ENCODE measurements at places on chromosomes 7 and 10.

DNA sequence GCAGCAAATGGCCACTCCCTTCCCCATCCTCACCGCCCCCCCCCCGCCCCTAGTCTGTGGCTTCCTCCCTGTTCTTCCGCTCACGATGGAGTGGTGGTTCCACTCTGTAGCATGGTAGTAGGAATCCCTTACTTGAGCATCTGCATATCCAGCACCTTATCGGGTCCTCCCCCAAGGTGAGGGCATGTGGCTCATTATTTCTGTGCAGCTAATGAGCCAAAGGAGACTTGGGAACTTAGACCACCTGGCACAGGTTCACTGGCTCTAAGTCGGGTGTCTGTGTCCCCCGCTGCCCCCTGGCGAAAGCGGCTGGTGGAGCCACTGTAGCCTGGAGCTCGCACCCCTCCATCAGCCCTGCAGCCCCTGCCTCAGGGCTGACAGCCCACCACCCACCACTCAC lies 22.8 kb upstream of the GPR26 start:
- no peak for DNase-seq

- no peak for DNase-seq
Observed at GRCh38 chr10:97136756-97137155, 49.0 kb downstream of the SLIT1 start.

DNA sequence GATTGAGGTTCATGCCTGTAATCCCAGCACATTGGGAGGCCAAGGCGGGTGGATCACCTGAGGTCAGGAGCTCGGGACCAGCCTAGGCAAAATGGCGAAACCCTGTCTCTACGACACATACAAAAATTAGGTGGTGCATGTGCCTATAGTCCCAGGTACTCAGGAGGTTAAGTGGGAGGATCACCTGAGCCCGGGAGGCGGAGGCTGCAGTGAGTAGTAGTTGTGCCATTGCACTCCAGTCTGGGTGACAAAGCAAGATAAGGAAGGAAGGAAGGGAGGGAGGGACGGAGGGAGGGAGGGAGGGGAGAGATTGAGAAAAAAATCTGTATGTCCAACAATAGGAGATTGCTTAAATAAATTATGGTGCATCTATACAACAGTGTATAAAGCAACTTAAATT lies 13.2 kb downstream of the TLL2 start:
- no peak for DNase-seq

DNA sequence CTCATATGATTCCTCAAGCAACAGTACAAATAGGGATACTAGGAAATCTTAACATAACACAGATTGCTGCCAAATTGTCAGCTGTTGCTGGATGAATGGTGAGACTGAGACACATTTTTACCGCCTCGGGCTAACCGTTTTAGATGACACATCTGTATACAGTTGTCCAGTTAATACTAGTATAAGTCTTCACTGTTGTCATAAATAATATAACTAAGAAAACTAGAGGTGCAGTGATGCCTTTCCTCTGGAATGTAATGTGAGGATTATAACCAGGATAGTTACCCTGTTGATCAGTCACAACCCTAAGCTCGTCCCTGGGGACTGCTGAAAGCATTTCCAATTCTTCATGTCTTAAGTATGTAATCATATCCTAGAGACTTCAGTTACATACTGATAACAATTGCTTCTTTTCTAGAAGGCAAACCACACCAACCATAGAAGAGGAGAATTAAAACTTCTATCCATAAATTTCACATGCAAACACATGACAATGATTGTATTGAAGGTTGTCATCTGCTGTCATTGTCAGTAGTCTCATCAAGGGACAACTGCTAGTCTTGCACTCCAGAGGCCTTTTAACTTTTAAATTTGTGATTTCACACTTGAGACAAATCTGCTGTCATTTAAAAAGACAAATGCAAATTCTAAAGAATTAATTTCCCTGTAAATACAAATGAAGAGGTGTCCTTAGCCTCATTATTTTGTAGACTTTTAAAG lies 100.4 kb upstream of the SEMA3D start:
- no peak for DNase-seq

DNA sequence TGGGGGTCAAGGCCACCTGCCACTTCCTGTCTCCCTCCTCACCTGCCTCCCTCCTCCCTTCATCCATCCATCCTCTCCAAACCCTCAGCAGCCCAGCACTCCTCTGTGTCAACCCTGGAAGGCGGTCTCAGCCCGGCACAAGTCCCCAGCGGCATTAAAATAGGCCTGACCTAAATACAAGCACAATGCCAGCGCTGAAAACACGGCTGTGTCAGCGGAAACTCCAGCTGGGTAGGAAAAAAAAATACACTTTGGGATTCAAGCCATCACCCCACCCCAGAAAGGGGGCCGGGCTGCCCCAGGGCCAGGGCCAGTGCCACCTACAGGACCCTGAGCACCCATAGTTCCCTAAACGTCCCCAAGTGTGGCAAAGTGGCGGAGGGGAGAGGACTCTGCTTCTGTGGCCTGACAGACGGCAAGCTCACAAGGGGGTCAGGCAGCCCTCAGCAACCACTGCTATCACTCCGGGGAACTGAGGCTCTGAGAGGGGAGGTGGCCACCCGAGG lies 22.7 kb upstream of the GTF2IRD1 start:
- no peak for DNase-seq

- DNase-seq: no peak
Observed at GRCh38 chr7:159046300-159046699, 98.4 kb downstream of the VIPR2 start.

GRCh38 chr10:65341323-65341925 lies 1584.4 kb upstream of the LRRTM3 start:
- DNase-seq: no peak

DNA sequence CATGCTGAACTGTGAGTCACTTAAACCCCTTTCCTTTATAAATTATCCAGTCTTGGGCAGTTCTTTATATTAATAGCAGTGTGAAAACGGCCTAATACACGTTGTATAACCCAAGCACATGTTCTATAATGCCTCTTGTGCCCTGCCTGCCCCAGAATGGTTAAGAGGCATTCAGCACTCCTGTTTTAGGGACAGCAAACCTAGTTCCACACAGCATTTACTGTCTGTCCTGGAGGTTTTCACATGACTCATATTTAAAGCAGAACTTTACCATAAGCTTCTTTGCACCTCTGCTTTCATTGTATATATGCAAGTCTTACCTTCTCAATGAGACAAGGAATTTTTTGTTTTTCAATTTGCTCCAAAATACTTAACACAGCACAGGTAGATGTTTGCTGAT lies 144.8 kb downstream of the ICA1 start:
- DNase-seq: no peak

GRCh38 chr7:157409149-157409752 lies 72.4 kb downstream of the DNAJB6 start:
- DNase-seq: no peak

DNA sequence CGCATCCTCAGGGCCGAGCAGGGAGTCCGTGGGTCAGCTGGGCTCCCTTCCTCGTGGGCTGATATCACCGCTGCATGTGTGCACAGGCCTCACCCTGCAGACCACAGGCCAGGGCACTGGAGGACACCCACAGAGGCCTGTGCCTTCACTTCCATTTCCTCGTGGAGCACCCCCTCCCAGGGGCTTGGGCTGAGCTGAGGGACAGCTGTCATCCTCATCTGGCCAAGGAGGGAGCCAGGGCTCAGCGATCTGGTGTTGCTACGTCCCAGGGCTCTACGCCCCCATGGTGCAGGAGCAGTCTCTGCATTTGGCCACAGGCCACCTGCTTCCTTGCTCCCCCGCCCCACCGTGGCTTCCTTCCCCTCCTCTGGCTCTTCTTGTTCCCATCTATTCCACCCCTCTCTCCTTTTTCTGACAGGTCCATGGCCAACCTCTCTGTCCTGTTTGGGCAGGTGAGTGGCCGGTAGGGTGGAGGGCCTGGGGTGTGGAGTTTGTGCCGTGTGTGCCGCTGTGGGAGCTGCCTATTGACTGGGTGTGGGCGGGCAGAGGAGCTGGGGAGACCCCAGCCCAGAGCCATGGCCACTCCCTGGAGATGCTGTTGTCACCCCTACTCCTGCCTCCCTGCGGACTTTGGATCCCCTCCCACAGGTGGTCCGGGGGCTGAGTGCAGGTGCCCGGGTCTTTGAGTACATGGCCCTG lies 8.3 kb upstream of the ASIC3 start:
- no peak for DNase-seq

DNA sequence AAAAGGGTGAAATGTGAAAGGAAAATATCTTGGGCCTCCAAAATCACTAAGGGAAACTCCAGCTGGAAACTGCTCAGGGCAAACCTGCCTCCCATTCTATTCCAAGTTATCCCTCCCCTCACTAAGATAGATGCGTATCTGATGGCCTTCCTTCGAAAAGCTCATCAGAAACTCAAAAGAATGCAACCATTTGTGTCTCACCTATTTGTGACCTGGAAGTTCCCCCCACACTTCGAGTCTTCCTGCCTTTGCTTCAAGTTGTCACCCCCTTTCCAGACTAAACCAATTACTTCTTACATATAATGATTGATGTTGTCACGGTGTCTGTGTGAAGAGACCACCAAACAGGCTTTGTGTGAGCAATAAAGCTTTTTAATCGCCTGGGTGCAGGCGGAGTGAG lies 69.3 kb downstream of the ST8SIA6 start:
- DNase-seq: no peak

DNA sequence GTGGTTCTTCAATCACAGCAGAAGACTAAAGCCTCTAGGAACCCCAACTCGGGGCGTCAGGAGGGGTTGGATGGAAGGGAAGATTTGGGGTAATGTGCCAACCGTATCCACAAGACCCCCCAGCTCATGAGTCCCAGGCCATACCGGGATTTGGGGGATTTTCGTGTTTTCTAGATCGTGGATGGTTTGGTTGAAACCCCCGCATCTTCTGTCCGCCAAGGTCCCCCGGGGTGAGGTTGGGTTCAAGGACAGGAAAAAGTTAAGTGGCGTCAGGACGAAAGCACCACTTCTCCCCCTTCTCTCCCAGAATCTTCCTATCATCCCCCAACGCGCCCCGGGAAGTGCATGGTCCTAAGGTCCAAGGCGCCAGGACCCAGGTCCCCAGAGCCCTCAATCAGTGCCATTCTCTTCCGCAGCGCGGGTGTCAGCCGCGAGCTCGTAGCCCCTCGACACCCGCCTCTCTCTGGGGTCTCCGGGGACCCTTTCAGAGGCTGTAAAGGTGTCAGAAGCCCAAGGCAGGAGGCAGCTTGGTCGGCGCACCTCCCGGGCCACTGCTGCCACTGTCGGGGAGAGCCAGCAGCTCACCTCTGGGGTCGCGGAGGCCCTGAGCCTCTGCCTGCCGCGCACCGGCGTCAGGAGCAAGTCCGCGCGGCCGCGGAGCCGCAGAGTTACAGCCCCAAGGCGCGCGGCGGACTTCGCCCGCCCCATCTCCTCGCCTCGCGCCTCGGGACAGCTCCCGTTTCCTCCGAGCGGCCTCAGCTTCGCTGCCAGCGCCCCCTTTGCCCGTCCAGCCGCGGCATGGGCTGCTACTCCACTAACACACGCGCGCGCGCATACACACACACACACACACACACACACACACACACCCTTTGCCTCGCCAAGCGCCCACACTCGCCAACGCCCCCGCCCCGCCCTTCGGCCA lies 1.5 kb downstream of the MKX start:
- DNase-seq: no peak

DNA sequence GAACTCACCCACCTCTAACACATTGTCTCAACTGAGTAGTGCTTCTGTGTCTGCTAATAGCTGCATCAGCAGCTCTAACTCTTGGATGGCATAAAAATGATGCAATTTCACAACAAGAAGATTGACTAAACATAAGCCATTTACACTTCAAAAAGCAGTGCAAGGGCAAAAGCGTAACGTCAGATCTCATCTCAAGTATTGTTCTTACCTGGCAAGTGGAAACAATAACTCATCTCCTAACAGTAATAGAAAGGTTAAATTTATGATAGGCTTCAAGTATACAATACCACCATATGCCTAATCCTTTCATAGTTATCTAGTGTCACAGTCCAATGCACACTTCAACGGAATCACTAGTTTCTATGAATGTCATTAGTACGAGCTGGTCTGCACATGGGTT lies 14.8 kb downstream of the TPK1 start:
- DNase-seq: no peak

- peak; percentile 46 for DNase-seq
Observed at GRCh38 chr7:130982160-130982638, 248.2 kb upstream of the KLF14 start.

GRCh38 chr7:44713680-44714335 lies 34.8 kb upstream of the ZMIZ2 start:
- DNase-seq: no peak

GRCh38 chr10:94146746-94147145 lies 153.0 kb downstream of the PLCE1 start:
- no peak for DNase-seq

- no peak for DNase-seq
Observed at GRCh38 chr10:88933564-88933963, 19.0 kb downstream of the ACTA2 start.

DNA sequence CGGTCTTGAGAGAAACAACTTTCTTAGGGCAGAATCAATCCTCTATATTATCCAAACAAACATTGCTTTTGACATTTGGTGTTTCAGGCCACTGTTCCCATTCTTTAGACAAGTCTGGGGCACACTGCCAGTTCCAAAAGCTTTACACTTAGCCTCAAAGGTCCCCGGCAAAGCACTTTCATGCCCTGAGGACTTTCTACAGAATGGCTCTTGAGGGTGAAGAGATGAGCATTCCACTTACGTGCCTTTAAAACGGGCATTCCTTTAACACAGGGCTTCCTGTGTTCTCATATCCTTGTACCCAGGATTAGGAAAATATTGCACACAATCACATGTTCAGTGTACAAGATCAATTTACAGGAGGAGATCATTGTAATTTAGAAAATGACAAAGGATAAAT lies 13.1 kb upstream of the TMEM213 start:
- no peak for DNase-seq

GRCh38 chr7:150986099-150986512 lies 4.7 kb upstream of the NOS3 start:
- DNase-seq: peak; percentile 63

- DNase-seq: no peak
Observed at GRCh38 chr7:103989785-103990767, 618 bp upstream of the RELN start.

All from activated CD4-positive, alpha-beta T cell treated with anti-CD3 and anti-CD28 coated beads, Interleukin-2, amount 10 ng/mL, durations not matched to agents 7 days and 5 days (primary cell).